ENCODE measurements at places on chromosomes 3 and 15.

DNA sequence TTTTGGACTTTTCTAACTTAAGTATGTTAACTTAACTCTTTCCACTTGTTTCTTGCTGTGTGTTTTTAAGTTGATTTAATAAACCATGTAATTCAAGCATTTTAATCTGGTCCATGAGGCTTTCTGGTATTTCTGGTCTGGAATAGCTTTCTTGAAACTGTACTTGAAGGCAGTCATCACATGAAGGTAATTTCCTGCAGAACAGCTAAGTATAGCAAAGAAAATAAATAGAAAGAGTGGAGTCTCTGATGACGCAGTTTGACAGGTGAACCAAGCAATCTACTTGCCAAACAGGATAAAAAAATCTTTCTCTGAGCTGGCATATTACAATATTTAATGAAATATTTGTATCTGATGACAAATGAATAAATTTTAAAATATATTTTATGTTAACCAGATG is 74.9 kb downstream of the BTLA start:
- no peak for DNase-seq

DNA sequence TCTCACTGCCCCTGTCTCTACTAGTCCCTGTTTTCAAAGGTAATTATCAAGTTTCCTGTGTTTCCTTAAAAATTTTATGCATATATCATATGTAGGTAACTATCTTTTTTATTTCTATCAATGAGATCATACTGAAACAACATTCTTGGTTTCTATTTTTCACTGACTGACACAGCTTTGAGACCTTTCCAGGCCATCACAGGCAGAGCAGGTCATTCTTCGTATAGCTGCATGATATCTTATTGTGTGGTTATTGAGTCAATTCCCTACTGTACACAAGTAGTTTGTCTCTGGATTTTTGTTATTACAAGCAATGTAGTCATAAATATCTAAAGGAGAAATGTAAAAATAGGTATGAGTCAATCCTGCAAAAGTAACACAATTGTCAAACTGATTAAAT is 169.6 kb downstream of the CFAP20DC start:
- no peak for DNase-seq

DNA sequence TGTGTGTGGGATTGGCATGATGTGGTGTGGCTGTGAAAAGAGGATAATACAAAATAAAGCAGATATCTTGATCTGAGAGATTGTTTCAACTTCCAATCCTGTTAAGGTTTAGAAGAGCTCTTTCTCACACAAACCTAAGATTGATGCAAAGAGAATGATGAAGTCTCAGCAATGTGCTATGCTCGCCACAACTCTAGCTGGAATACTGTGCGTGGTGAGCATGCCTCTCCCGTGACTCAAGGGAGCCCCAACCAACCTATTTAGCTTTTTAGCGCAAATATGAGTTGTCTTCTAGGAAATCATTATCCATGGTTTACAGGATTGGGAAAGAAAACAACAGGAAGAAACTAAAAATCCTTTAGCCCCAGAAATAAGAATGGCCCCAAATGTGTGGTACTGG is 28.5 kb downstream of the BTLA start:
- DNase-seq, result no peak

- DNase-seq, result no peak
Measured at GRCh38 chr3:9416139-9416780, 18.8 kb downstream of the SETD5 start.

DNA sequence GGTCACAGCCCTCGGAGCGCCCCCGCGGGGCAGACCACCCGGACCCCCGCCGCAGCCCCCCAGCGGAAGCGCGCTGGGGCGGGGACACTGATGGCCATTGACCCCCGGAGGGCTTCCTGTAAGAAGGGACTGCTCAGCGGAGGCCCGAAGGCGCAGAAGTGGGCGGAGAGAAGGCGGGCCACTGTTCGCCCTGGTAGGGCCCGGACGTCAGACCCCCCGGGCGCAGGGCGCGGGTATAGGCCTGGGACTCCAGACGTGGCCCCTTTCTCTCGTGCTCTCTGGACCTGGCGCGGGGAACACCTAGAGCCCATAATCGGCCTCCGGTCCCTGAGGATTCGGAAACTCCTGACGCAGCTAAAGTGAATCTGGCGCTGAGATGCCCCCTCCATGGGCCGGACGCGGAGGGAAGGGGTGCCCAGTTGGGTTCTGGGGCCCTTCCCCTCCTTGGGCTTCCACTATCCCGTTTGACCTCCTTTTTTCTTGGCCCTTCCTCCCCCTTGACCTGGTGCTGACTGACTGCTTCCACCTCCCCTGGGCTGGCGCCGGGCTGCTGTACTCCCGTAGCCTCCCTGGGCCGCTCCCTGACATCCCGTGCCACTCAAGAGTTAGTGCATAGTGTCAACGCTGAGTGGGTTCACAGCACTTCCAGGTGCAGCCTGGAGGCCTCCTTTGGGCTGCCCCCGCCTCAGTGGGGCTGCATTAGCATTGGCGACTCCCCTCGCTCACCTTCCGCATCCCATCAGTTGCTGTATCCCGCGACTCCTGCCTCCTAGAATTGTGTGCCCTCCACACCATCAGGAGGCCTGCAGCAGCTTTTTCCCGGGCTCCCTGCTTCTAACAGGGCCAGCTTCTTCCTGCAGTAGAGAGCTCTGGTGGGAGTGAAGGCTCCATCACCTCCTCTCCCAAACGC is 694 bp downstream of the ABTB1 start:
- DNase-seq, result peak; percentile 59

DNA sequence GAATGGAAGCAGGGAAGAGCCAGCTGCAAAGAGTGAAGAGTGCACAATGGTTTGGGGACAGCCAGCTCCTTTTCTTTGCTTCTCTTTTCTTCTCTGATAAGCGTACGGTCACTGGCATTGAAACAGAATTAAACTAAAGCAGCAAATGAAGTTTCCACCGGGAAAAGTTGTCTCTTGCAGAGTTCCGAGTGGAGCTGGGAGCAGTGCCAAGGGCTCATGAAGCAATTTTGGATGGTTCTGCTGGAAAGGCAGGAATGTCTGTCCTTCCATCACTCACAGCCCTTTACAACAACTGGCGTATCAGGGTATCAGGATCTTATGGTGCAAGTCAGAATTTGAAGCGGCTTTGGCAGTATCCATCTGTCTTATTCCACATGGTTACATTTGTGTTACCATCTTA is 1042.9 kb downstream of the NTRK3 start:
- no peak for DNase-seq

- DNase-seq, result no peak
Measured at GRCh38 chr3:9957214-9957613, 5.0 kb upstream of the PRRT3 start.

GRCh38 chr3:4507024-4507596 is 14.0 kb downstream of the ITPR1 start:
- DNase-seq, result no peak

DNA sequence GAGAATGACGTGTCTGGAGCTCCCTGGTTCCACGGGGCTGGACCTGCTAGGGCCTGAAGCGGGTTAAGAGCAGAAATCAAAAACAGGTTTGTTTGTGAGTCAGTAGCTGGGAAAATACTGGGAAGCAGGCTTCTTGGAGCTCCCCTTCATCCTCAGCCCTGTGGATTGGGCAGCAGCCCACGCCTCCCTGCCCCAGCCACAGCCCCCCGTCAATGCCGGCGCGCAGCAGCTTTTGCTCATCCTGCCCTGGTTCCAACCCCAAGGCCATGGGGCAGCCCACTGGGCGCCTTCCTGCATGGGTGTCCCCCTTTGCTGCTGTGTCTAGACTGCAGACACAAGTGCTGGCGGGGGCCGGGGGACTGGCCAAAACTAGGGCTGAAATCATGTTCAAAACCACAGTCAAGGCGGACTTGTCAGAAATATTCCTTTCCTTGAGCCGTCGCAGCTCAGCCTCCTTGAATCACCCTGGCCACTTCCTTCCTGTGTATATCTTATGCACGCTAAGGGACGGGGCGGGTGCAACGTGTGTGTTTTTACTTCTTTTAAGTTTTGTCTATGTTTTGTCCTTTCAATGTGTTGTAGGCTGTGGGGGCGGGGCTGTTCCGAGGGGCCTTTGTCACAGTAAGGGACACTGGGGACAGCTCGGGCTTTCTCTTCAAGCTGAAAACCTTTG is 108.1 kb downstream of the KLF13 start:
- DNase-seq, result peak; percentile 80

- no peak for DNase-seq
Measured at GRCh38 chr15:79433276-79433990, 1.3 kb downstream of the MINAR1 start.

DNA sequence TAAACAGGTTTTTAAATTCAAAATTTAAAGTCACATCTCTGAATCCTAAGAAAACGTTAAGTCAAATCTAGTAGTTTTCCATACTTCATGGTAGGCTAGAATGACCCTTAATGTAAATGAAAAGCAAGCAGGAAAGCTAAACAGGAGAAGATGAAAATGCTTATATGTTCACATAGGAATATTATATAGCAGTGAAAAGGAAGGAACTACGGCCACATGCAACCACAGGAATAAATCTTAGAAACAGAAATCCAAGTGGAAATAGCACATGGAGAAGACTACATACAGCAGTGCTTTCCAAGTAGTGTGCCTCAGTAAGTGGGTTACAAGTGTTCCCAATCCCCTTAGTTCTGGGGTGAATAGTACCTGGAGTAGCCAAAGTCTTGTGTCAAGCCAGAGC is 296.2 kb downstream of the FHIT start:
- no peak for DNase-seq

GRCh38 chr3:87287011-87287410 is 10.6 kb upstream of the POU1F1 start:
- no peak for DNase-seq

DNA sequence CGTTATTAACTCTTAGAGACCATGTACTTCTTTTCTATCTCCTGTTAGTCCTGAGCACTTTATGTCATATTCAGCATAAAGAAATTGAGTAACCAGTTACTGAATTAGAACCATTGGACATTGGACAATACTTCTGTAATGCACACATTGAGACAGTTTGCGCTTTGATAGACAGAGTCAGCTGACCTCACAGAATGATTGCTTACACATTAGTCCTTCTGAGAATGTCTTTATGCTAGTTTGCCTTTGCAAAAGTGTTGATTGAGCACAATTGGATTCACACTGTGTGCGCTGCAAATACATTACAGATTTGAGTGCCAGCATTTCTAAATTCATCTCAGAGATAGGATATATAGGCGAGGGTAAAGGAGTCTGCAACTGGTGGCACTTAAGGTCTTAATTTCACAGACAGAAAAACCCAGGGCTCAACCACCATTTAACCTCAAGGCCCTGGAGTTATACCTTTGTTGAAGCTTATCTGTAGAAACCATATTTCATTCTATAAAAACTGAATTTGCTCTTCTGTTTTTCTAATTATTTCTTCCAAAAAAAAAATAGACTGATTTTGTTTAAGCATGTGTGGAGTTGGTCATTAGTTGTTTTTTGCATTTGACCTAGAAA is 3.8 kb downstream of the SERPINI1 start:
- no peak for DNase-seq

GRCh38 chr3:25448750-25449692 is 21.0 kb downstream of the RARB start:
- DNase-seq, result no peak

DNA sequence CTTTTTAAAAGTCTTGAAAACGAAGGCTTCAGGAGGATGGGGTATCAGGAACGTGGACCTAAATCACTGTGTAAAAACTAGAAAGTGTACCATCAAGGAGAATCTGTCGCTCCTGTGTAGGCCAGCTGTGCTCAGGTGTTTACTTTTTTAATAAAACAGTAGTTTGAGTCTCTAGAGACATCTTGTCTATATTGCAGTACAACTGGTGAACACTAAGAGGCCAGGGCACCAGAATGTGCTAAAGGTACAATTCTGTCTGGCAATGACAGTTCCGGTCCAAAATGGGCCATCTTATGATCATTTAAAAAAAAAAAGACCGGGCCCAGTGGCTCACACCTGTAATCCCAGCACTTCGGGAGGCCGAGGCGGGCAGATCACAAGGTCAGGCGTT is 61.8 kb upstream of the MCF2L2 start:
- DNase-seq, result no peak

DNA sequence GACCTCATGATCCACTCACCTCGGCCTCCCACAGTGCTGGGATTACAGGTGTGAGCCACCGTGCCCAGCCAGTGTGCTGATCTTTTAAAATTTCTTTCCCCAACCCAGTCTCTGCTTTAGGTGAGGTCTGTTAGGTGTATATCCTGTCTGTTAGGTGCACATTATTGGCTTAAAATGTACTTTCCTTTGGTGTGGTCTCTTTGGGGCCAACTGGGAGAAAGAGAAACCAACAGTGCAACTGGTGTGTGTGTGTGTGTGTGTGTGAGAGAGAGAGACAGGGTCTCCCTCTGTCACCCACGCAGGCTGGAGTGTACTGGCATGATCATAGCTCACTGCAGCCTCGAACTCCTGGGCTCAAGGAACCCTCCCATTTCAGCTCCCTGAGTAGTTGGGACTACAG is 50.3 kb upstream of the GNB5 start:
- DNase-seq, result peak; percentile 24

- no peak for DNase-seq
Measured at GRCh38 chr3:57896691-57897090, 111.5 kb upstream of the FLNB start.

- no peak for DNase-seq
Measured at GRCh38 chr15:88707771-88708654, 69.2 kb downstream of the ISG20 start.

Measured in CD4-positive, alpha-beta T cell treated with Interleukin-1 beta for 1 hour (primary cell).